ENCODE measurements at places on chromosomes 12 and 14.

DNA sequence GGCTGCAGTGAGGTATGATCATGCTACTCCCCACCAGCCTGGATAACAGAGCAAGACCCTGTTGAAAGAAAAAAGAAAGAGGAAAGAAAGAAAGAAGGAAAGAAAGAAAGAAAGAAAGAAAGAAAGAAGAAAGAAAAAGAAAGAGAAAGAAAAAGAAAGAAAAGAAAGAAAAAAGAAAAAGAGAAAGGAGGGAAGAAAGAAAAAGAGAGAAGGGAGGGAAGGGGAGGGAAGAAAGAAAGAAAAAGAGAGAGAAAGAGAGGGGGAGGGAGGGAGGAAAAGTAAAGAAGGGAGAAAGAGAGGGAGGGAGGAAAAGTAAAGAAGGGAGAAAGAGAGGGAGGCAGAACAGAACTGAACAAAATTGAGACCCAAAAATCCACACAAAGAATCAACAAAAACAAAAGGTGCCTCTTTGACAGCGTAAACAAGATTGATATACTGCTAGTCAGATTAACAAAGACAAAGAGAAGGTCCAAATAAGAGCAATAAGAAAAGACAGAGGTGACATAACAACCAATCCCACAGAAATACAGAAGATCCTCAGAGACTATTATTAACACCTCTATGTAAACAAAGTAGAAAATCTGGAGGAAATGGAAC is 293.9 kb upstream of the AMIGO2 start:
- no peak for DNase-seq

DNA sequence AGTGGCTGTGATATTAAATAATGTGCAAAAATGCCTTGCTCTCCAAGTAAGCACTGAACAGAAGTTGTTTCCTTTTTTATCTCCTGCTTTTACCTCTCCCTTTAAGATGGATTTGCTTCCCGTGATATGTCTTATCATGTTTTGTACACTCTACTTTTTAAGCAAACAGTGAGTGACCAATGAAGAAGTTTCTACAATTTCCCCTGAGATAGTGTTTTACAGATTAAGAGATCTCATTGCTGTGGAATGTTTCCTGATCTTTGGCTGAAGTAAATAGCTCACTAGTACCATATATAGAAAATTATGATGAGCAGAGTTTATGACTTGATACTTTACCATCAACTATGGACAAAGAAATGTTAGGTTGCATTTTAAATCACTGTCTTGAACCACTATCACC is 184.8 kb upstream of the PDE3A start:
- DNase-seq: no peak

DNA sequence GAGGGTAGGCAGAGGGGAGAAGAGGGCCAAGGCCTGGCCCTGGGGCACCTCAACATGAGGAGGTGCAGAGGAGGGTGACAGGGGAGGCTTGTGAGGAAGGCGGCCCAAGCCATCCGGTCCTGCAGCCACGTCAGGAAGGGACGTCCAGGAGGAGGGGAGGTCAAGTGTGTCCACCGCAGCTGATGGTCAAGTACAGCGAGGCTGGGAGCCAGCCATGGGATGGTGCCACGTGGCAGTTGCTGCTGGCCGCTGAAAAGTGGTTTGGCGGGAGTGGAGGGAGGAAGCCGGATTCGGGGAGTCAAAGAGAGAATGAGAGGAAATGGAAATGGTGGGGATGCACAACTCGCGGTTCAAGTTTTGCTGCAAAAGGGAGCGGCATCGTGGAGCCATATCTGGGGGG is 41.2 kb downstream of the PRIMA1 start:
- no peak for DNase-seq

DNA sequence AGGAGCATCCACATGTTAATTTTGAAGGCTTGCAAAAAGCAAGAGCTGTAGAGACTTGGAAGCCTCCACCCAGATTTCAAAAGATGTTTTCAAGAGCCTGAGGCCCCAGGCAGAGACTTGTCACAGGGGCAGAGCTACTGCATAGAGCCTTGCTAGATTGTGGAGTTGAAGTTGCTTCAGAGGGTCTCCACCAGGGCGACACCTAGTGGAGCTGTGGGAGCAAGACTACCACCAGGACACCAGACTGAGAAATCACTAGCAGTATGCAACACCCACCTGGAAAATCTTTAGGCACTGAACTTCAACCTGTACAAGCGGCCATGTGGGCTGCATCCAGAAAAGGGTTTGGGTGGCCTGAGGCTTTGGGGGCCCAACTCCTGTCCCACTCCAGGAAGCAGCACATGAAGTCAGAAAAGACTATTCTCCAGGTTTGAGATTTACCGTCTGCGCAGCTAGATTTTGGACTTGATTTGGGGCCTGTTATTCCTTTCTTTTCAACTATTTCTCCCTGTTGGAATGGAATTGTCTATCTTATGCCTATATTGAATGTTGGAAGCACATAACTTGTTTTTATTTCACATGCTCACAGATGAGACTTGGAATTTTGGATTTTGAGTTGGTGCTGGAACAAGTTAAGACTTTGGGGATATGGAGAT is 508.6 kb downstream of the FLRT2 start:
- peak; percentile 2 for DNase-seq

GRCh38 chr12:46509135-46509534 is 136.6 kb upstream of the SLC38A2 start:
- DNase-seq: no peak

DNA sequence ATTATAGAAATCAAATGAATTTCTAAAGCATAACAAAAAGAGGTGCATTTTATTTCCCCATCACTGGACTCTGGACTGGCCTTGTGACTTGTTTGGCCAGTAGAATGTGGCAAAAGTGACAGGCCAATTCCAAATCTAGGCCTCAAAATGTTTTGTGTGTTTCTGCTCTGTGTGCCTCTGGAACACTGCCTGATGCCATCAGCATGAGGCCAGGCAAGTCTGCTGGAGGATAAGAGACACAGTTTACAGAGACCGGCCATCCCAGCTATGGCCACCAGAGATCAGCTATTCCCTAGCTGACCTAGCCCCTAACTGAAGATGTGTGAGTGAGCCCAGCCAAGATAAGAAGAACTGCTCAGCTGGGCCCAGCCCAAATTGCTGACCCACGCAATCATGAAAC is 32.9 kb downstream of the ASCL1 start:
- no peak for DNase-seq

GRCh38 chr12:50785406-50786001 is 21.6 kb downstream of the ATF1 start:
- no peak for DNase-seq

DNA sequence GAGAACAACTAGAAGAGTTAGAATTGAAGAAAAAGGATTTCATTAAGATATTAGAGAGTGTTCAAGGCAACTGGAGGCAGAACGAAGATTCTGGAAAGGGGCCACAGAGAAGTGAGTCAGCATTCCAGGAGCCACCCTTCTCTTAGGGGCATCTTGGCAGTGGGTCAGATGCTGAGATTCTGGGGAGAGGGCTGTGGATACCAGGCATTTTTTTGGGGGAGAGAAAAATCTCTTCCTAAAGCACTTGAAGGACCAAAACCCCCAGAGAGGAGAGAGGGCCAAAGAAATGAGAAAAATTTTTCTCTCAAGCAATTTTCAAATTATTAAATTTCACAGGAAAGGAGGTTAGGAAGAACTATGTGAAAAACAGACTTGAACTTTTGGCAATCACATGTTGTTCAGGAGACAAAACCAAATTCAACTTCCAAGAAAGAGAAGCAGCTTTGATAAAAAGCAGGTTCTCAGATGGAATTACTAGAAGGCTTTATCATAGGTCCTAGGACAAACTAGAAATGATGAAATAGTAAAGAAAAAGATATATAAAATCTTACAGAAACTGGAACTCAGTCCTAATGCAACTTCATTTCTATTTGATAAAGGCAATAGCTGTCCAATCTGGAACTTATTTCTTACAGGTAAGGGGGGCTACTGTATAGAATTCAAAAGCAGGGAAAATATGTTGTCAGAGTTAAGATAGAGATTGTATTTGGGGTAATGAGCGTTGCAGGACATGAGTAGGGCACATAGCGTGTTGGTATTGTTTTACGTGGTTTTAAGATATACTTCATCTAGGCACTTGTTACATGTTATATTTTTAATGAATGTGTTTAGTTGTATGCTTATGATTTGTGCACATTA is 1.1 kb upstream of the CLEC2D start:
- no peak for DNase-seq

DNA sequence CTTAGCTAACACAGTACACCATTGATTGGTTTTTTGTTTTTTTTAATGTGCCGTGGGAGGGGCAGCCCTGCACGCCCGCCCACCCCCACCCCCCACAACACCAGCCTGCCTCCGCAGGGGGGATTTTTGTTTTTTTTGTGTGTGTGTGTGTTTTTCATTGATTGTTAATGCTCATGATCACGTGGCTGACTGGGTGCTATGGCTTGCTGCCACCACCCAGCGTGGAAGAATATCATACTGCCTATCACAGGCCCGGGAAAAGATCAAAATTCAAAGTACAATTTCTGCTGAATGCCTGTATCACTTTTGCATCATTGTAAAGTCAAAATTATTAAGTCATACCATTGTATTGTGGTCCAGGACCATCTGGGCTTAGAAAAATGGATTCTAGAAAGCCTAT is 8.3 kb downstream of the RESF1 start:
- DNase-seq: no peak

DNA sequence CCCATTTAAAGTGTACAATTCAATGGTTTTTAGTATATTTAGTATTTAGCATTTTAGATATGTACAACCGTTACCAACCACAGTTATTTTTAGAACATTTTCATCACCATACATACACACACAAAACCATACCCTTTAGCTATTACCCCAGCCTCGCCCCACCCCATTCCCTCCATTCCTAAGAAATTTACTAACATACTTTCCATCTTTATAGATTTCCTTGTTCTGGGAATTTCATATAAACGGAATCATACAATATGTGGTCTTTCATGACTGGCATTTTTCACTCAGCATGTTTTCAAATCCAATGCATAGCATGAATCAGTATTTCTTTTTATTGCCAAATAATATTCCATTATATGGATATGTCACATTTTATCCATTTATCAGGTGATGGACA is 101.5 kb downstream of the TAOK3 start:
- DNase-seq: no peak

Measured in activated CD4-positive, alpha-beta T cell treated with anti-CD3 and anti-CD28 coated beads, Interleukin-2, amount 50 U/mL, for 1 hour (primary cell).